ENCODE measurements at places on chromosomes 16 and 17. TPM values are rescaled to one million over a fixed set of nuclear protein-coding genes. Genes with fewer than 3 reads are reported as not detected.

CRHR1 gene
- not detected for polyA plus RNA-seq

KRT40 gene
- polyA plus RNA-seq = not detected

FBXO39 gene
- 0.38 TPM for polyA plus RNA-seq

SLC4A1 gene
- not detected for polyA plus RNA-seq

KLHL10 gene
- not detected for polyA plus RNA-seq

CCL17 gene
- not detected for polyA plus RNA-seq

CMTM2 gene
- polyA plus RNA-seq = not detected

HOXB5 gene
- not detected for polyA plus RNA-seq

- DNase-seq = no peak
Observed at GRCh38 chr16:82260212-82260795, 90.3 kb upstream of the MPHOSPH6 start.

DNA sequence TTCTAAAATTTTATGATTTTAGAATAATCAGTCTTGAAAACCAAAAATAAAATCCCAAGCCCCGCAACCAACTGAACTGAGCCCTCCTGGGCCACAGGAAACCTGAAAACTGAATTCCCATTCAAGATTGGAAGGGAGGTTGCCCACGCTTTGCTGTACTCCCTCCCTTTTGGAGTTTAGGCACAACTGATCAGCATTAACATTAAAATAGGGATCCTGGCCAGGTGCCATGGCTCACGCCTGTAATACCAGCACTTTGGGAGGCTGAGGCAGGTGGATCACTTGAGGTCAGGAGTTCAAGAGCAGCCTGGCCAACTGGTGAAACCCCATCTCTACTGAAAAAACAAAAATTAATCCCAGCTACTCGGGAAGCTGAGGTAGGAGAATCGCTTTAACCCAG, 52.7 kb upstream of the NETO2 start:
- no peak for DNase-seq

DNA sequence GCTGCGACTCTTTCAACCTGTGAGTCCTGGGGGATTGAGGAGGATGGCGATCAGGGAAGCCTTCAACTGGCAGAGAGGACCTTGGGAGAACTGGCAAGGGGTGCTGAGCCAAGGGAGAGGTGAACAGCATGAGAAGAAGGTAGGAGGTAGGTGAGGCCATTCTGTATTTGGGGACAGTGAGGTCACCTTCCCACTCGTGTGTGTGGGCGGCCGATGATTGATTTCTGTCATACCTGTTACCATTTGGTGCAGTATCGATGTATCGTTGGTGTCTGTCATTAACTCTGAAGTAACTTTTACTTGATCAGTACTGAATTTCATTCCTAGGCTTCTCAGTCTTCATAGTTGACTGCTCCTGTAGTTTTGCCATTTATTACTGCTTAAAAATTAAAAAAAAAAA, 3.8 kb downstream of the ARSG start:
- no peak for DNase-seq

- no peak for DNase-seq
Observed at GRCh38 chr17:53353919-53354351, 468.8 kb upstream of the KIF2B start.

- DNase-seq = no peak
Observed at GRCh38 chr16:56257239-56257638, 66.0 kb downstream of the GNAO1 start.

DNA sequence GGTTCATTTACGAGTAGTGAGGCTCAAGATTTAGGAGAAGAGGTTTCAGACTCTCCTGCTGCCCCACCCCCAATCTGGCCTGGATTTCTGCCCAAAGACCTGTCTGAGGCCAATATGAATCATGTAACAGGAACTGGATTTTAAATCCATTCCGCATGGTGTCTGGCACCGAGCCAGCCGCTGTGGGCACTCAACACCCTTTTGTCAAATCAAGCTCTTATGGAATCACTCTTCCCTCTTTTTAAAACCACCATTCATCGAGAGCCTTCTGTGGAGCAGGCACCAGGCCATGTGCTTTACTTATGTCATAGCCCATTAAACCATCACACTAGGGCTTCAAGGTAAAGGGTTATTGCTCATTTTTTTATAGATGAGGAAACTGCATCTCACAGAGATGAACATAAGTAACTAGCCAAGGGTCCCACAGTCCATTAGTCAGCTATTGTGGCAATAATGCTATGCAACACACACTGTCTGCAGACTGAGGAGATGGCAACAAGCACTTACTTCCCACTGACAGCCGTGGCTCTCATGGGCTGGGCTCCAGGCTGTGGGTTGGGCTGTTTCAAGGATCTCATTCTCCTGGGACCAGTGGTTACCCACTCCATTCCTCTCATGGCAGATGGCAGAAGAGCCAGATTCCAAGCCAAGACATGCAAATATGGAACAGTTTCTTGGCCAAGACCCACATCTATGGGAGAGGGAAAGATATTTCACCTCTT, 93.6 kb downstream of the WSCD1 start:
- DNase-seq = no peak

DNA sequence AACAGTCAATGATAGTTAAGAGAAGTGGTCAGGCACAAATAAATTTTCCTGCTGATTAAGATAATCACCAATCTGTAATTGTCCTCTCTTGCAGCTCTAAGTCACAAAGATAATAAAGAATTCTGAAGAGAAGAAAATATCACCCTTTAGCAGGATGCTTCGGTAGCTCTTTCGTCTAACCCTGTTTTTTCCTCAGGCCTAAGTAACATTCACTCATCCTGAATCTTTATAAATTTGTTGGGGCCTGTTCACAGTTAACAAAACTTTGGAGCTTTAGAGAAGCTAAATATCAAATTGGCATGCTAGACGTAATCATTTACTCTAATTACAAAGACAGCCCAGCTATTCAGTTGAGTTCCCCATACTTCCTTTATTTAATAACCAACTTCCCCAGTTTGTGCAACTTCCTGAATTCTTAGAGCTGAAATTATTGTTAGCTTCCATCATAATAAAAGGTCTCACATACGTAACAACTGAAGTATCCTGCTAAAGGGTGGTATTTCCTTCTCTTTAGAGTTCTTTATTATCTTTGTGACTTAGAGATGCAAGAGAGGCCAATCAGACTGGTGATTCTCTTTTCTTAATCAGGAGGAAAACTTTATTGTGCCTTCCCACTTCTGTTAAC, 118.6 kb downstream of the TANGO6 start:
- no peak for DNase-seq

DNA sequence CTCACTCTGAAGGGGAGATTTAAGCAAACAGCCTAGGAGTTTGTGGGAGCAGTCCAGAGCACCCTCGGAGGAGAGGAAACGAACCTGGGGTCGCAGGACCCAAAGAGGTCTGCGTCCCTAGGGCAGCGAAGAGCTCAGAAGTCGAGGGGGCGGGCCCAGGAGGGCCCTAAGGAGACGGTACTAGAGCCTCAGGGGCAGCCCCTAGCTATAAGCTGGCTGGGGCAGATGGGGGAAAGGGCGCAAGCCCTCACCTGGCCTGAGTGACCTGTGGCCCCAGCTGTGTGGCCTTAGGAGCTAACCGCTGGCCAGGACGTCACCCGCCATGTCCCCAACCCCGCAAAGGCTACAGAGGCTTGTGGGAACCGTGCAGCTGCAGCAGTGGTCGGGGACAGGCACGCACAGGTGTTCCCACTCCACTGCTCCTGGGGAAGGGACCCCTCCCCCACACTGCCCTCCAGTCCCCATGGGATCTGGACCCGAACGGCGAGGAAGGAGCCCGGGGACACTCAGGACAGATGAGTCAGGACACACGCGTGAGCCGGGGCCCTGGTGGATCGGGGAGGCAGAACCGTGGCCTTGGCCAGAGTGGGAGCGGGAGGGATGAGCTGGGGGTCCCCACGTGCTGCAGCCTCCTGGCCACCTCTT, 2.0 kb upstream of the CTRB2 start:
- no peak for DNase-seq

GRCh38 chr17:66904760-66905624, 59.5 kb upstream of the CACNG4 start:
- no peak for DNase-seq
